HFFc6 (cell line): ENCODE measurements at places on chromosomes 11 and 22. TPM values are rescaled to one million over a fixed set of nuclear protein-coding genes. Genes with fewer than 3 reads are reported as not detected.

Gene CRYBB3
- total RNA-seq: not detected in 2 replicates

Gene CST6
- 0.94 TPM in 1 of 2 replicates, not detected in the other for total RNA-seq

Gene CLDN5
- total RNA-seq: 0.16 TPM in 1 of 3 replicates, not detected in the others

Gene CD59
- 1,095 and 1,327 TPM in 2 replicates for total RNA-seq

Gene MICALL1
- 38.8 to 41.1 TPM (median 39.7 TPM) in 3 replicates for total RNA-seq

Gene NKAPD1
- 16.4 to 22.2 TPM (median 17.5 TPM) in 3 replicates for total RNA-seq

Gene IL18
- total RNA-seq: 0.87 to 1.4 TPM (median 0.92 TPM) in 3 replicates

Gene OR4D6
- total RNA-seq: not detected in 3 replicates

Gene DUSP8
- 0.60 and 0.65 TPM in 2 replicates for total RNA-seq

Gene RASSF10
- not detected in 2 replicates for total RNA-seq

Gene NEAT1
- 223 and 250 TPM in 2 replicates for total RNA-seq

Gene MCAM
- total RNA-seq: 1.2 to 6.8 TPM (median 1.8 TPM) in 3 replicates

Gene TMEM126B
- total RNA-seq: 42.7 to 48.2 TPM (median 45.1 TPM) in 3 replicates

Gene THRSP
- total RNA-seq: not detected in 2 replicates
